ENCODE measurements at places on chromosomes 7 and 10.

DNA sequence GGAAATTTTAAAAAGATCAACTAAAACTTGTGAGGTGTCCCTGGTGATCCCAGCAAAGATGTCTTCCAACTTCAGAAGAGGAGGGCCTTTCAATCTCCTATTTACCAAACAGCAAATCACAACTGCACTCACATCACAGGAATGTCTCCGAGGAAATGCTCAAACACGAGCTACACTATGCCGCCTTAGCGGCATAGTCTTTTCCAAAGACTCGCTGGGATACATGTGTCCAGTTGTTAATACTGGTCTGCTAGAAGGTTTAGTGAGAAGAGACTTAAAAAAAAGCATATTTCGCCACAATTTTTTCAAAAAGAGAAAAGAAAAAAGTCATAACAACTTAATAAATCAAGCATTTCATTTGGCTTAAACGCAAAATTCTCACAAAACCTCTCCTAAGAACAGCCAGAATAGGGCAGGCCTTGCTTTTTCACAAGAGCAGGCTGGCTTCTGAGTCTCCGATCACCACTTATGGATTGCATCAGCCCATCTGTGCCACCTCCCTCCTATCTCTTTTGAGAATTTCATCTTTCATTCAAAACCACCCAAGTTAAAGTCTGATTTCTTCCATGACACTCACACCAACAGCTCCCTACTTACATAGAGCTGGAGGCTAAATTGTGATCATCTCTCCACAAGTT lies 66.1 kb downstream of the GNA12 start:
- DNase-seq: no peak

- DNase-seq: no peak
Observed at GRCh38 chr7:151873402-151873965, 3.4 kb downstream of the PRKAG2 start.

GRCh38 chr10:2043379-2043778 lies 306.1 kb upstream of the ADARB2 start:
- DNase-seq: no peak

GRCh38 chr7:133372337-133372736 lies 119.5 kb downstream of the EXOC4 start:
- no peak for DNase-seq

DNA sequence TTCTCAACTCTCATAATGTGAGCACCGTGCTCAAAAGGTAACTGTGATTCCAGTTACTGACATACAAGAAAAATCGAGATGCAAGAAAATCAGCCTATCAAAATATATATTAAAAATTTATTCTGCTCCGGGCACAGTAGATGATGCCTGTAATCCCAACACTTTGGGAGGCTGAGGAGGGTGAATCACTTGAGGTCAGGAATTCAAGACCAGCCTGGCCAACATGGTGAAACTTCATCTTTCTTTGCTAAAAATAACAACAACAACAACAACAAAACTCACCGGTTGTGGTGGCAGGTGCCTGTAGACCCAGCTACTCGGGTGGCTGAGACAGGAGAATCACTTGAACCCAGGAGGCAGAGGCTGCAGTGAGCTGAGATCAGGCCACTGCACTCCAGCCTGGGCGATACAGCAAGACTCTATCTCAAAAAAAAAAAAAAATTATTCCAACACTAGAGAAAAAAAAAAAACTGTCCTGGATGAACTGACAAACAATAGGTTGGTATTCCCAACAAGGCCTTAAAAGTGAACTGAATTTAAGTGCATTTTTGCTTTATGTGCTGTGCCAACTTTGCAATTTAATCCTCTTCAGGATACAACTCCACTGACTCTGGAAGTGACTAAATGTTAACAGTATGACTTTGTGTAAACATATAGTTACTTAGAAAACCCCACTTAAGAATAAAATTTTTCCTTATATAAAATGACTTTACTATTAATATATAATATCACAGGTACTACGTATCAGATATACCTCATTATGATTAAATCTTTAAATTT lies 51.1 kb downstream of the JMJD1C start:
- no peak for DNase-seq

DNA sequence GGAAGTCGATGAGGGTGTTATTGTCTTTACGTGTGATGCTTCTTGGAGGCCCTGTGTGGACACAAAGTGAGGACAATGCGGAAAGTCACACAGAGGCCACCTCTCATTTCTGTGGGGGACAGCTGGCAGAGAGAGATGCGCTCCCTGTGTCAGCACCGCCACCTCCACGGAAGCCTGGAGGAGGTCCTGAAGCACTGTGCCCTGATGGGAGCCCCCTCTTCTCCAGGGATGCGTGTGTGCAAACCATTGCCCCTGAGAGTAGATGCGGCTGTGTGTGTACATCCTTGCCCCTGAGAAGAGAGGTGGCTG lies 2.0 kb downstream of the PTPRE start:
- no peak for DNase-seq

GRCh38 chr10:92108747-92109146 lies 182.1 kb downstream of the CPEB3 start:
- no peak for DNase-seq

GRCh38 chr10:62121187-62121530 lies 147.5 kb downstream of the RTKN2 start:
- DNase-seq: no peak

- peak; percentile 64 for DNase-seq
Observed at GRCh38 chr10:49398000-49398861, 2.3 kb upstream of the DRGX start.

GRCh38 chr10:132094581-132095234 lies 29.0 kb downstream of the JAKMIP3 start:
- no peak for DNase-seq

DNA sequence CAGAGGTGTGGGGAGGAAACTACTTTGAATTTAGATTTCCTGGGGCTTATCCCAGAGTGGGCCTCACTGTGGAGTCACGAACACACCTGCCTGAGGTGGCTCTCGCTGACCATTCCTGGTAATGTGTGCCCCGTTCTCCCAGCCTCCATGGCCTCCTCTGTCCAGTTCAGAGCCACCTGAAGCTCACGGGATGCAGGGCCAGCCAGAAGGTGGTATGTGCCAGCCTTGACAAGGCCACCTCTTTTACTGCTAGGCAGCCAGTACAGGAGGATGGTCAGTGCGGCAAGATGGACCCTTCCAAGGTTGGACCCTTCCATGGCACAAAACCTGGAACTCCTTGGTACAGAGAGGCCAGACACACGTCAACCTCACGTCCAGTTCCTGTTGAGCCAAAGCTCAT lies 210.3 kb downstream of the DNAJB6 start:
- peak; percentile 2 for DNase-seq

DNA sequence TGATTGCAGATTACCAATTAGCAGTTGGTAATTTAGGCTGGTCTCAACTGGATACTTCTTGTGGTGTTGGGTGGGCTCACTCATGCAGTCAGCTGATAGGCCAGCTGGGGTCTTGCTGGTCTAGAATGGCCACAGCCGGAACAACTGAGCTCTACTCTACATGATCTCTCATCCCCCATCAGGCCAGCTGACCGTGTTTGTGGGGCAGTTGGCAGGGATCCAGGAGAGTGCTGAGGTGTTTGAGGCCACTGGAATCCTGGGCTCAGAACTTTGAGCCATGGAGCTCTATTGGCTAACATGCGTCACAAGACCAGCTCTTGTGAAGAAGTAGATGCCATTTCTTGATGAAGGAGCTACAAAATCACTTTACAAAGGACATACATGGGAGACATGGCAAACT lies 242.4 kb downstream of the GFRA1 start:
- no peak for DNase-seq

GRCh38 chr10:114061789-114062188 lies 18.1 kb downstream of the ADRB1 start:
- no peak for DNase-seq

DNA sequence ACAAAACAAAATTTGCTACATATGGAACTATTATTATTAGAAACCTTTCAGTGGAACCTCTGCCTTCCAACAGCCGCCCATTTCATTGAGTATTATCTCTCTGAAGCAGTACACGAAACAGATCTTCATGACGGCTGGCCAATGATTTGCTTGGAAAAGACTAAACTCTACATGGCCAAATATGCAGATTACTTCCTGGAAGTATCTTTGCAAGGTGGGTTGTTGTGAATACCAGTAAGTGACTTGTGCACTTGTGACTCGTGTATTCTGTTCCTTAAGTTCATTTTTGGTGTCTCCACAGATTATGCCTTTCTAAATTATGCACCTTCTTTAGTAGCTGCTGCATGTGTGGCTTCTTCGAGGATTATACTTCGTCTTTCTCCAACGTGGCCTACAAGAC lies 13.4 kb downstream of the CCNJ start:
- no peak for DNase-seq

DNA sequence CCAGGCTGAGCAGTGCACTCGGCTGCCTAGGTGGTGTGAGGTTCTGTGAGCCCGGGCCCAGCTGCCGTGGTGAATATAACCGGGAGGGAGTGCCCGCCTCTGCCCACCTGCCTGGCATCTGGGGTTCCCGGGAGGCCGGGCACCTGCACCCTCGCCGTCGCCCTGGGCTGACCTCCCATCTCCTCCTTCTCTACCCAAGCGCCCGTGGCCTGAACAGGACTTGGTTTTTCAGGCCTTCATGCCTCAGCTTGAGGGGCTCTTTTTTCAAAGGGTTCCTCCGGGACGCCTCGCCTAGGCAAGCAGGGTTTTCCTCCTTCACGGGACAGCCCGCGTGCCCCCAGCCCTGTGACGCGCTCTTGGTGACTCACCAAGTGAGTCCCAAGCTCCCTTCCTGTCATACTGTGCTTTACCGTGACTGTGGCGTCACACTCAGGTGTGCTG lies 9.9 kb downstream of the INPP5A start:
- DNase-seq: no peak

DNA sequence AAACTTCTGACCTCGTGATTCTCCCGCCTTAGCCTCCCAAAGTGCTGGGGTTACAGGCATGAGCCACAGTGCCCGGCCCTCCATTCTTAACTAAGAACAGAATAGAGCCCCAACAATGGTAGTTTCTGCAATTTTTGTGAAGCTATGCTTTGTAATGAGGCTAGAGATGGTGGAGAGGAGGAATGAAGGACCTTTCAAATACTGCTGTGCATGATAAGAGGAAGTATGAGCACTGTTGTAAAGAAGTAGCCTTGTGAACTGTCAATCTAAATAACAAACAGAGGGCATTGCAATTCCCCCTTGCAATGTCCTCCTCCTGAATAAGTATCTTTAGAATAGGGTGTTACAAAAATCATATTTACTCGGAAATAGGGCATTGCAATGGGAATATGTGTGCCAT lies 70.2 kb downstream of the EVX1 start:
- DNase-seq: no peak

- no peak for DNase-seq
Observed at GRCh38 chr10:29941476-29941875, 117.9 kb downstream of the JCAD start.

GRCh38 chr10:103763374-103764202 lies 91.8 kb downstream of the SH3PXD2A start:
- DNase-seq: no peak

DNA sequence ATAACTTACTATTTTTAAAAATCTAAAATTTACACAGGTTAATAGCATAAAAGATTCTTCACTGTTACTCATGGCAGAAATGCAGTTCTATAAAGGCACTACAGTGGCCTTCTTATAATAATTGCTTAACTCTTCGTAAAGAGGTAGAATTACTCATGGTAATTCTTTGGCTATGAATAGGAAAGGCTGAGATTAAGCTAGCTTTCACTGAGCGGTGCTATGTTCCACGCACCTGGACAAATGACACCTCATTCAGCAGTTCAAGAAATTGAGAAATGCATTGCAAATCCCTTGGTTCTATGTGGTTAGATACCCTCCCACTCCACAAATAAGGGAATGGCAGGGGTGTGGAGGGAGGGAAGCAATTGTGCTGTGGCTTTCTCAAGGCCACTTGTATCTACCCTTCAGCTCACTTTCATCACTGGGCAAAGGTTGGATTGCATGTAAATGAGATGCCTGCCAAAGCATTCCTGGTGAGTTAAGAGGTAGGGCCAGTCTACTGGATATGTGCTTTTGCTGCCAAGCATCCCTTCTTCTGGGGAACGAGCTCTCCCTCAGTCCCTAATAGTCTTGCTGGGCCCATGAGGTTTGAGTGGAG lies 210.9 kb downstream of the TEX36 start:
- no peak for DNase-seq

DNA sequence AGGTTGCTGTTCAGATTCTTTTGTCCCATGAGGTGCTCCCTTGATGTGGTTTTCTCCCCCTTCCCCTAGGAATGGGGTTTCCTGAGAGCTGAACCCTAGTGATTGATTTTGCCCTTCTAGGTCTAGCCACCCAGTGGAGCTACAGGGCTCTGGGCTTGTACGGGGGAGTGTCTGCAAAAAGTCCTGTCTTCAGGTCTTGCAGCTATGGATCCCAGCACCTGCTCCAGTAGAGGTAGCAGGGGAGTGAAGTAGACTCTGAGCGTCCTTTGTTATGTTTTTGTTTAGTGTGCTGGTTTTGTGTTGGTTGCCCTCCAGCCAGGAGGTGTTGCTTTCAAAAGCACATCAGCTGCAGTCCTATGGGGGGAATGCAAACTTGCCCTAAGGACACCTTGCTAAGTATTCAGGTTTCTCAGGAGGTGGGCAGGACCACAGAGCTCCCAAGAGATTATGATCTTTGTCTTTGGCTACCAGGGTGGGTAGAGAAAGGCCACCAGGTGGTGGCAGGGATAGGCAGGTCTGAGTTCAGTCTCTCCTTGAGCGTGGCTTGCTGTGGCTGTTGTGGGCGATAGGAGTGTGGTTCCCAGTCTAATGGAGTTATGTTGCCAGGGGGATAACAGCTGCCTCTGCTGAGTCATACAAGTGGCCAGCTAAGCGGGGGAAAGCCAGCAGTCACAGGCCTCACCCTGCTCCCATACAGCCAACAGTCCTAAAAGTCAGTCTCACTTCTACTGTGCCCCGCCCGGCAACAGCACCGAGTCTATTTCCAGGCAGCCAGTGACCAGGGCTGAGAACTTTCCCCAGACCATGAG lies 92.4 kb upstream of the JCAD start:
- DNase-seq: peak; percentile 74

- no peak for DNase-seq
Observed at GRCh38 chr10:22911067-22911466, 16.8 kb upstream of the ARMC3 start.

DNA sequence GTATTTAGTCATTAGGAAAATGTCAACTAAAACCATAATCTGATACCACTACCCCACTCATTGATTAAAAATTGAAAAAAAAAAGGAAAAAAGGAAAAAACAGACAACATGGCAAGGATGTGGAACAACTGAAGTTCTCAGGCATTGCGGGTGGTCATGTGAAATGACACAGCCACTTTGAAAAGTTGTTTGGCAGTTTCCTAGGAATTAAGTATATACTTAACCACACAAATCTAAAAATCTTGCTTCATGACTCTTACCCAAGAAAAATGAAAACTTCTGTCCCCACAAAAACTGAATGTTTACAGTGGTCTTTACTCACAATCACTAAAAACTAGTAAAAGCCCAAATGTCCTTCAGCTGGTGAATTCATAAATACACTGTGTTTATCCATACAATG lies 254.5 kb downstream of the AHR start:
- no peak for DNase-seq
